ENCODE measurements at places on chromosomes 16 and 17. TPM values are rescaled to one million over a fixed set of nuclear protein-coding genes. Genes with fewer than 3 reads are reported as not detected.

GRCh38 chr16:4358831-4359561 is 7.9 kb upstream of the PAM16 start:
- DNase-seq, result peak; percentile 42

- DNase-seq, result no peak
Observed at GRCh38 chr16:84207251-84207650, 16.3 kb downstream of the ADAD2 start.

GRCh38 chr17:2089021-2089422 is 34.1 kb downstream of the HIC1 start:
- no peak for DNase-seq

- DNase-seq, result no peak
Observed at GRCh38 chr16:81710596-81710995, 68.5 kb upstream of the PLCG2 start.

DNA sequence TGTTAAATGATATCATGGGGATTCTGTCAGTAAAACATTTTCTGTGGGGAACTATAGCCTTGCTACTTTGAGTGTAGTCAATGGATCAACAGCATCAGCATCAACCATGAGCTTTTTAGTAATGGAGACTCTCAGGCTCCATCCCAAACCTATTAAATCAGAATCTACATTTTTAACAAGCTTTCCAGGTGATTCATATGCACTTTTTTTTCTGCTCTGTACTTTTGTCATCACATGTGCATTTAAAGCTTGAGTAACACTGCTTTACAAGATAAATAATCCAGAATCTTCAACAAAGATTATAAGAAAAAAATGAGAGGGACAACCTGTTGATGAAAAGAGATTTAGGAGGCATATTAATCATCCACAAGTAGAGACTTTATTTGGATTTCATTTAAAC is 23.5 kb downstream of the NUP93 start:
- no peak for DNase-seq

GRCh38 chr16:74046524-74046923 is 250.1 kb upstream of the PSMD7 start:
- no peak for DNase-seq

- DNase-seq, result no peak
Observed at GRCh38 chr16:10812312-10813098, 6.1 kb downstream of the TVP23A start.

GRCh38 chr17:1711804-1712203 is 1.6 kb upstream of the TLCD2 start:
- DNase-seq, result no peak

DNA sequence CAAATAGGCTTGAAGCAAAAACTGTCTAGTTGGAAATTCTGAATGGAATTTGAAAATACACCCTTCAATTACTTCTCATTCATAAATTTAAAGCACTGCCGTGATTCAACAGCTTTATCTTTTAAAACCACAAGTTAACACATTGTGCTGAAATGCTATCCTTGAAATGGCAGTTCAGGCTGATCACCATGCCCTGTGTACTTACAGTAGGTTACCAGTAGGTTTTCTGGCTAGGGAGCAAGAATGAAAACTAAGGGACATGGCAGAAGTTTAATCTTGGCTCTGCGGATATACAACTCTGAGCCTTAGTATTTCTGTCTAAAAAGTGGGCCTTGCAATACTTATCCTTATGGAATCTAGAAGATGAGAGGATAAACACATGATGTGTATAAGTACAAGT is 28.0 kb downstream of the NXPH3 start:
- DNase-seq, result no peak

DNA sequence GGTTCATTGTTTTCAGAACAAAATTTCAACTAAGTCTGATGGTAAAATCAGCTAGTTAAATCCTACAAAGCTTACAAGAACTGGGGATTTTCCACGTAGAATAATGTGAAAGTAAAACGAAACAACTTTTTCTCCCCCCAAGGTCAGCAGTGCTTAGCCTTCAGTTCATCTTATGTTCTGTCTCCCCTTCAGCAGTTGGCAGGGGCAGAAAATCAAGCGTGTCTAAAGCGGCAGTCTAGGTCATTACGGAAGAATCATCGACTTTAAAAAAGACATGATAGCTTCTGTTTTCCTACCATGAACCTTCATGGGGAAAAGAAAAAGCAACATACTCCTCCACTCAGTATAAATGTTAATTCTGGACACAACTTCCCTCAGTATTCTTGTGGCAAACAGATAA is 50.7 kb downstream of the GNA13 start:
- no peak for DNase-seq

DNA sequence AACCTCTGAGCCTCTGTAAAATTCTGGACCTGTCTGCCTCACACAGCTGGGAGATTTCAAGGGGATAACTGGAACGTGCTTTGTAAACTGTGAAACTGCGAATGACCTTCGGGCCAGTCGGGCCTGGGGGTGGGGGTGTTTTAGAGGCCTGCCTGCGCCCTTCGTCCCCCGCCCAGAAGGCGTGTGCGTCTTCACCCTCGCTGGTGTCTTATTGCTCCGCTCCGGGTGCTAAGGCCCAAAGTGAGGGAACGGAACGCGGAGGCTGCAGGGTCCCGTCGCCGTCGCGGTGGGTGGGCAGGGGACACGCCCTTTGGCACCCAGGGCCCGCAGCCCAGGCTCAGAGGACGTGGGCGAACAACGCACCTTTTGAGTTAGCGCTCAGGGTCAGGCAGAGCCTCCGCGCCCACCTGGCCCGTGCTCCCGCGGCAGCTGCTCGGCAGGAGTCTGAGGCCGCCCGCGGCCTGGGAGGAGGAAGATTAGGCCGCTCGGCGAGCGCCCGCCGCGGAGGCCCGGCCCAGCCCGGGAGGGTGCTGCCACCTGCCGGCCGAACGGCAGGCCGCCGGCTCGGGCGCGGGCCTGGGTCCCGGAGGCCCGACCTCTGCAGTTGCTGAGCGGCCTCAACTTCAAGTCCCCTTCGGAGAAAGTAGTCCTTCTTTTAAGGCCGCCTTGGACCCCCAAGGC is 29.7 kb downstream of the DCAKD start:
- peak; percentile 63 for DNase-seq

- no peak for DNase-seq
Observed at GRCh38 chr17:75885431-75885830, 7.0 kb upstream of the TRIM47 start.

- no peak for DNase-seq
Observed at GRCh38 chr16:85699628-85700027, 10.9 kb upstream of the GINS2 start.

DNA sequence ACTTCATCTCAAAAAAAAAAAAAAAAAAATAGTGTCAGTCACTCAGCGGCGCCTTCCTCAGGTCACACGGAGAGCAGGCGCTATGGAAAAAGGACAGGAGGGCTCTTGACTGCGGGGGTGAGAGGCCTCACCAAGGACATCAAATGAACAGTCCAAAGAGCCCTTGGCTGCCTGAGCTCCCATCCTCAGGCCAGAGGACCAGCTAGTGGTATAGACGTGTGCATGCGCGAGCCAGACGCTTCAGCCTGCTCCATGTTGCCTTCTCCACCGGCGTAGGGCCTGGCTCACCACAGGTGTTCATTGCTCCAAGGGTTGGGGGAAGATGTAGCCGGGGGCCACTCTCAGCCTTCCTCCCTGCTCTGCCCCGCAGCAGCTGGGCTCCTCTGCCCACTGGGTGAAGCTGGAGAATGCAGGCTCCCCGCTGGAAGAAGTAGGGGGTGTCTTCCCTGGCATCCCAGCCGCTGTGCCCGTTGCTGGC is 65.8 kb upstream of the PLCG2 start:
- no peak for DNase-seq

GRCh38 chr16:80852261-80852872 is 48.0 kb upstream of the CDYL2 start:
- DNase-seq, result no peak

DNA sequence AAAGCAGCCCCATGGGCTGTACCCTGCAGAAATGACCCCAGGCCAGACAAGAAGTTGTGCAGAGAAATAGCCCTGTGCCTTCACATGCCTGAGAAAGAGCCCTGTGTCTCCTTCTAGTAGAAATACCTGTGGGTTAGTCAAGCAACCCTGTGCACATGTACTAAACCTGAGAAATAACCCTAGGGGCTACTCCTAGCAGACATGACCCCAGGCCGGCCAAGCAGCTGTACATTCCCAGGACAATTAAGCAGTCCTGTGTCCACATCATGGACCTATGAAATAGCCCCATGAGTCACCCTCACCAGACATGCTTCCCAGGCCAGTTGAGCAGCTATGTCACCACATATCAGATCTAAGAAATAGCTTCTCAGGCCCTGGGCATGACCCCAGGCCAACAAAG is 519.7 kb upstream of the CA10 start:
- no peak for DNase-seq

DNA sequence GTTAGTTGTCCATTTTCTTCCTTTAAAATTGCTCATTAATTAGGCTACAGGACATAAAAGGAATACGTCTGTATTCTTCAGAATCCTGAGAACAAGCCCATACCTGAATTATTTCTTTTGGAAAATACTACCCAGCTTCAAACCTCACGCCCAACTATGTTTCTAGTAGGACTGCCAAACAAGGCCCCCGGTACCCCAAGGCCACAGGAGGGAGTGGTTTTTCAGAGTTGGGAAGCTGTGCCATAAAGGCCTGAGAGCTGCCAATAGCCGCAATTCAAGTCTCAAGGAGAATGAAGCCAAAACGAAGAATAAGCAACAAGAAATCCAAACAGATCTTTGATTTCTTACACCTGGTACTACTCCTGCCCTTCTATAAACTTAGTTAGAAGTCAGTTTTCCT is 48.3 kb downstream of the UBE2G1 start:
- DNase-seq, result no peak

- no peak for DNase-seq
Observed at GRCh38 chr16:31507617-31507928, 618 bp downstream of the RUSF1 start.

DNA sequence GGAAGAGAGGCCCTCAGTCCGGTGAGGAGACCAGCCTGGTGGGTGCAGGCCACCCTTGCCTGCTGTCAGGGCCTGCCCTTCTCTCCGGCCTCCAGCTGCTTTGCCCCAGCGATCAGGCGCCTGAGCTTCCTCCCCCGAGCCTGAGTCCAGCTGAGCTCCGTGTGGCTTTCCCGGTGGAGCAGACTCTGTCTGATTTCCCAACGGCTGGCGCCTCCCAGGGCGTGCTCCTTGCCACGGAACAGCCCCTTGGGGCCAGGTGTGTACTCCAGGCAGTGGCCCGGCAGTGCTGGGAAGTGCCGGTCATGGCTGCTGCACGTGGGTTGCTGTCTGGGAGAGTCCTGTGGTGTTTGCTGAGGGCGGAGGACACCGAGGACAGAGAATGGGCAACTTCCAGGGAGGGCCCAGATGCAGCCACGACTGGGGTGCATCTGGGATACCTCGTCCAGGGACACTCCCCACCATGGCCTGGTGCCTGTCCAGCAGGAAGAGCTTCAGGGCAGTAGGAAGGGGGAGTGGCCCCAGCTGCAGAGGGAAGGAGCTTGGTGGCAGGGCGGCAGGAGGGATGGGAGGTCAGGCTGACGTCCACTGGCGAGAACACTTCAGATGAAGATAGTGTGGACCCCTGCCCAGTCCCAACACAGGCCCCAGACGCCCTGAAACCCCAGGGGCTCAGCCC is 22.5 kb downstream of the METRNL start:
- no peak for DNase-seq

GRCh38 chr17:75840799-75841164 is 3.4 kb downstream of the UNC13D start:
- DNase-seq, result no peak

- DNase-seq, result no peak
Observed at GRCh38 chr16:24140730-24141129, 115.4 kb upstream of the CACNG3 start.

DNA sequence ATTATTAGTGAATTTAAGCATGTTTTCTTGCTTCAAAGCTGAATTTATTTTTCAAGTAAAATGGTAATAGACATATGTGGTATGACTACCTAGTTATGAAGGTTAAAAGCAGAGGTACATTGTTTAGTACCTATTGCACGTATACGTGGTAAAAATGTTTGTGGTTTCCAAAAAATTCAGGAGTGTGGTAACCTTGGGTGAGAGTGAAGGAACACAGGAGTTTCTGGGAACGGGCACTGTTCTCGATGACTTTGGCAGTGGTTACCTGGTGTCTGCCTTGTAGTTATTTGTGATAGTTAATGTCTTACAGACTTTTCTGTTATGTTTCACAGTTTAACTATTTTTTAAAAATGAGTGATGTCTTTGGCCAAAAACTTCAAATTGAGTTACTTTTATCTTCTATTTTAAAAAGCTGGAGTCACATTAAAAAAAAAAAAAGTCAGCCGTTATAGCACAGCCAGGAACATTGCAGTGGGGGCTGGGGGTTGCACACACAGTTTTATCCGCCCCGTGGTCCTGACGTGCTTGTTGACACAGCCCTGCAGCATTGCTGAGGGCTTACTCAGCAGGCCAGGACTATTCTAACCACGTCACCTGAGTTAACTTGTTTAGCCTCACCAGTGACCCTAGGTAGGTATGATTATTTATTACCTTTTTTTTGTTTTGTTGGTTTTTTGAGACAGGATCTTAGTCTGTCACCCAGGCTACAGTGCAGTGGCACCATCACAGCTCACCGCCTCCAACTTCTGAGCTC is 10.9 kb downstream of the JPT2 start:
- DNase-seq, result no peak

- no peak for DNase-seq
Observed at GRCh38 chr16:24681793-24682192, 47.7 kb upstream of the TNRC6A start.

DNA sequence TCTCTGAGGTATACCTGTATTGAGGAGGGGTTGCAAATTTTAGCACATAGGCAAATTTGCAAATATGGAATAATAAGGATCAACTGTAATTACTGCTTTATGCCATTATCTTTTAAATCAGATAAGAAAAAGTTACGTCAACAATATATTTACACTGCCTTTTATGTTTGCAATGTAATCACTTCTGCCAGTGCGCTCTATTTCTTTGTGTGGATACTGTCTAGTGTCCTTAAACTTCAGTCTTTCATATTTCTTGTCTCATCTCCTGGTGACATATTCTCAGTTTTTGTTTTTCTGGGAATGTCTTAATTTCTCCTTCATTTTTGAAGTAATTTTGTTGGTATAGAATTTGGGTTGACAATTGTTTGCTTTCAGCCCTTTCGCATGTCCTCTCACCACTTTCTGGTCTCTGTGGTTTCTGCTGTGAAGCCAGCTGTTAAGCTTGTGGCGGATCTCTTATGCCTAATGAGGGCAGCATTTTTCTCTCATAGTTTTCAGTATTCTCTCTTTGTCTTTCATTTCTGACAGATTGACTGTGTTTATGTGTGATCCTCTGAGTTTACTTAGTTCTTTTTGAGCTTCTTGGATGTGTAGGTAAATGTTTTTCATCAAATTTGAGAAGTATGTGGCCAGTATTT is 37.6 kb upstream of the ABCC11 start:
- no peak for DNase-seq

The ALDOA gene
- 421 TPM for total RNA-seq

The HASPIN gene
- 0.31 TPM for total RNA-seq

The EFTUD2 gene
- total RNA-seq, result 109 TPM

The BRCA1 gene
- total RNA-seq, result 2.1 TPM

The ELMO3 gene
- 2.4 TPM for total RNA-seq

The UMOD gene
- total RNA-seq, result not detected

The COQ9 gene
- 14.2 TPM for total RNA-seq

The DNAH9 gene
- total RNA-seq, result not detected

The SULT1A3 gene
- 28.8 TPM for total RNA-seq

The ACSM5 gene
- total RNA-seq, result not detected

The SEC14L5 gene
- total RNA-seq, result 13.9 TPM

The KLHL10 gene
- not detected for total RNA-seq

The FBXO39 gene
- 0.17 TPM for total RNA-seq

The CORO1A gene
- total RNA-seq, result 718 TPM

All from T-helper 17 cell (primary cell).